ENCODE measurements at places on chromosomes 11 and 22.

GRCh38 chr11:68914761-68915160, 11.1 kb downstream of the IGHMBP2 start:
- DNase-seq = no peak

- DNase-seq = no peak
Measured at GRCh38 chr22:48473202-48473601, 1354.5 kb downstream of the BRD1 start.

DNA sequence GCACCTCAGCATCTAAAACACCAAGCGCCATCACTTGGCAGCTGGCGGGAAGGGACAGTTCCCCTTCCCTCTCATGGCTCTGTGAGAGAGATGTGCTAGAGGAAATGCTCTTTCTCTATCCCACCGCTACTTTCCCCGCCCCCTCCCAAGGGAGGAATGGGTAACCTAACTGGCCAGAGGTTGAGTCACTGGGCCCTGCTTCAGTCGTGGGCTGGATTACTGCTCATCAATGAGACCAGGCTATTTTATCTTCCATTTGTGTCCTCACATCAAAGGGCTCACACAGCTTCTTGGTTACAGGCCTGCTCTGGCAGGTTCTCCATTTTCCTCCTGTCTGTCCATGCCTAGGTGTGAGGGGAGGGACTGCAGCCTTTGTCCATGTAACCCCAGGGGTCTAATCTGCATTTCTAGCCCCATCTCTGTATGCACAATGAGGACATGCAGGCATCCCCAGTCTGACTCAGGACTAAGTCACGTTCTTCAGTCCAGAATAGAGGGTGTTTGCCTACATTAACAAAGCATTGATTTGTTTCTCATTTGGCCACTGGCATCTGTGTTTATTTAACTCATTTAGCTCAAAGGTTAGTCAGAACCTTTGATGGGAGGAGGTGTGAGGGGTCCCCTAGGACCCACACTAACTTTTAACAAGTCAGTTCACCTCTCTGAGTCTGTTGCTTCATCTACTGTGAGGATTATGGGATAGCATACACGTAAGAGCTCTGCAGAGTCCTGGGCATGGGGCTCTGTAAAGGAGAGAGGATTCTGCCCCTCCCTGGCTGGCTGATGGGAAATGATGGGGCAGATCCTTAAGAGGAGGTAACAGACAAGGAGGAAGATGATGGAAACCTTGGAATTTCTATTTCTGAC, 99.1 kb downstream of the XRRA1 start:
- DNase-seq = peak; percentile 63

DNA sequence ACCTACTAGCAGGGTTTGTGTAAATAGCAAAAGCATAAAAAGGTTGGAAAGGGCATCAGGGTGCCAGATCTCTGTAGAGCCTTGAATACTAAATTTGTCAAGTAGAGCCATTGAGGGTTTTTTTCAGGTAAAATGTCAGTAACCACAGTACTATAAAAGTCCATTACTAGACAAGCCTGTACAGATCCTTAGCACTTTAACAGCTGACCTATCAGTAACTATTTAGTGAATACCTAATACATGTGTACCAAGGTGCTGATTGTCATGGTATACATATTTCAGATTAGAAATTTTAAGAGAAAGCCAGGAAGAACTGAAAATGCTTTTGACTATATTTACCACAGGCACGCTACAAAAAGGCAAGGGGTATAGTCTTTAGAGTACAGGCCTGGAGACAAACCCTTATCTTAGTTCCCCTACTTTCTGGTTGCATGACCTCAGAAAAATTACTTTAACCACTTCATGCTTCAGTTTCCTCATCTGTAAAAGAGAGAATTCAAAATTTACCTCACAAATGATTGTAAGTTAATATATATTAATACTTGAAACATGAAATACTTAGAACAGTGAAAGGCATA, 57.9 kb downstream of the RAB38 start:
- DNase-seq = no peak

DNA sequence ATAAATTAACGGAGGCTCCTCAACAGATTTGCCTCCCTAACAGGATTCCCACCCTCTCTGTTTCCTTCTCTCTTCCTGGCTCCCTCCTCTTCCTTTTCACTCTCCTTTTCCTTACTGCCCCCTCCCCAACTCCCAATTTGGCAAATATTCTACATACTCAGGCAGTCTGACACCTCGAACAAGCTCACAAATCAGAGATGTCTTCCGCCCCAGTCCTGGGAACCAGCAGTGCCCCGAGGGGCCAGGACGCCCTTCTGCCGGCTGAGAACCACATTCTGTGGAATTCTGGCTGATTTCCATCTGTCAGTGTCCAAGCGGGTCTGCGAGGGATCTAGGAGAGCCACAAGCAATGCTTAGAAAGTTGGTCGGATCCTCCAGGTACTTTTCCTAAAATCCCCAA, 94.0 kb downstream of the NTM start:
- DNase-seq = no peak

GRCh38 chr22:27687984-27688545, 113.5 kb downstream of the MN1 start:
- DNase-seq = no peak

GRCh38 chr11:21385669-21386440, 716.5 kb downstream of the NELL1 start:
- no peak for DNase-seq

DNA sequence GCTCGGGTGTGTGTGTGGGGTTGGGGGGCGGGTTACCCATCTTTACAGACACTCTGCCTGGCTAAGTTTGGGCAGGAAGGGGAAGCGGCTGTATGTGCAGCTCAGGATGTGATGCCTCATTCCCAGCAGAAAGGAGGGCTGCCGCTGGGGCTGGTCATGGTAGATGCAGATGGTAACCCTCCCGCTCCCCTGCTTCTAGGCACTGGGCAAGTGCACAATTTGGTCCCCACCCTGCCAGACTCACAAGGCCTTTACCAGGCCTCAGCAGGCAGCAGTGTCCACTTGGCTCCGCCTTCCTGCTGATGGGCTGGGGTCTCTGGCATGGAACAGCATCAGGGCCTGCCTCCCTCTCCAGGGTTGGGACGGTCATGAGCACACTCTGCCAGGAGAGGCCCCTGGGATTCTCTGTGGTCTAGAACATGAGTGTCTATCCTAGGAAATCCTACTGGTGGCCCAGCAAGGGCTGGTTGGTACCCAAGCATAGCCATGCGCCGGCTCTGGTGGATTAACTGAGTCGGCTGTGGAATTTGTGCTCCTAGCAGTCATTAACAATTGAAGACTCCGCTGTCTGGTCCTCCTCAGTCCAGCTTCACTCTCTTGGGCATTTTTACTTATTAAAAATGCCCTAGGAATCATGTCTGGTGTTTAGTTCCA, 4.2 kb downstream of the LMO1 start:
- no peak for DNase-seq

DNA sequence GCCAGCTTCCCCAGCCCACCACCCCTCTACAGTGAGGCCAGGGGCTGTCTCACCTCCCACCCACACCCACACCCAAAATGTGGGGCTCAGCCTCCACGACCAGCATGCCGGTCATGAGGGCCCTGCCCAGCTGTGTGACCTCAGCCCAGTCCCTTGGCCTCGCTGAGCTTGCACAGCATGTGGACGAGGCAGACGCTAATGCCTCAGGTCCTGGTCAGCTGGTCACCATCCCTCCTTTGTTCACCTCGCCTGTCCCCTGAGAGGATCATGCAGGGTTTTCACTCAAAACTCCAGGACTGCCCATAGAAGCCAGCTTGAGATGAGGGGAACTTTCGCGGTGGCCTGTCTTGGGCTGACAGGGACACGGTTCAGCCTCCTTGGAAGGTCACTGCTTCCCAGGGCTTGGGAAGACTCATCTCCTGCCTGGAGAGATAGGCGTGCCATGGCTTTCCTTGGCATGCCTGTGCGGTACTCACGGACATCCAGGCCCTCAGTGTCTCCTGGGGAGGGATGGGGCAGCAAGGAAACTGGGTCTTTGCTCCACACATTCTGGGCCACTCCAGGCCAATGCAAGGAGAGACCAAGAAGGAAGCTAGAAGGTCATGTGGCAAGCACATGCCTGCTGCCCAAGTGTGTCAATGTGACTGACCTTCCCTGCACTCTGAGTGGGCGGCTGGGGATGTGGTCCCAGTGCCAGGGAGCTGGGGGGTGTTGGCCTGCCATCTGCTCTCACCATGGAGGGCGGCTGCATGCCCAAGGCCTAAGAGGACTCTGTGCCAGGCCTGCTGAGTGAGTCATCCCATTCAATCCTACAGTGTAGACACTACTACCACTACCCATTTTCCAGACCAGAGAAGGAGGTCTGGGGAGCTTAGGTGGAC, 3.2 kb upstream of the RTN4R start:
- DNase-seq = peak; percentile 62

GRCh38 chr22:31211482-31211861, 626 bp upstream of the LIMK2 start:
- no peak for DNase-seq

DNA sequence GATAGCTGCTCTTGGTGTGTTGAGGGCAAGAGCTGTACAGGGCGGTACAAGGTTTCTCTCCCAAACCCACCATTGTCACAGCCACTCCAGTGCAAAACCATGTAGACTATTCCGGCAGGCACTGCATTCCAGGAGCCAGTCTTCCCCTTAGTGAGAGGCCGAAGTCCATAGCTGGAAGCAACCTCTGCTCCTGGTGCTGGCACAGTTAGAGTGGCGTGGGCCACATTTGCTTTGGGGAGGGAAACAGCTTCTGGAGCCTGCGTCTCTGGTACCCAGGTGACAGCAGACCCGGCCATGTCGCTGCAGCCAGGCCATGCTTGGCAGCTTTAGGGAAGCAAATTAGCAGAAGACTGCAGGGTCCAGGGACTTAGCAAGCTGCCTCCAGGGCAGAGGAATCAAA, 788.0 kb downstream of the BRD1 start:
- no peak for DNase-seq

- no peak for DNase-seq
Measured at GRCh38 chr11:62902932-62903331, 18.2 kb downstream of the CHRM1 start.

- DNase-seq = no peak
Measured at GRCh38 chr11:129215506-129216245, 23.6 kb upstream of the ARHGAP32 start.

DNA sequence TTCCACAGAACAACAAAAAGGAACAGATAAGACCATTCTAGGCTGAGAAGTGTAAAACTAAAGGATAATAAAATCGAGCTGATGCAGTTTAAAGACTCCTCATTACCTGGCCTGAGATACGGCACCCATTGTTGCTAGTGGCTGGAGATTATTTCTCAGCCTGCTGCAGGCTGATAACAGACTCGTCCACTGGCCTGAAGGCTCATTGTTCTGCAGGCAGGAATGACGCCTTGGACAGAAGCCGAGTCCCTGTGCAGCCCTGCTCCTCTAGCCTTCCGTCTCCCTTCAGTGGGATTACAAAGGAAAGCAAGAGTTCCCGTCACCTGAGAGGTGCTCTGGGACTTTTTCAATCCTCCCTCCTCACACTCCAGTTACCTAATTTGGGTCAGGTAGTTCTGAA, 1065.3 kb downstream of the OPCML start:
- no peak for DNase-seq

All from RPMI7951 (cell line).